ENCODE measurements at places on chromosomes 5 and 9.
A peak's percentile ranks its signal among the peaks of the same experiment; 100 is the strongest.

DNA sequence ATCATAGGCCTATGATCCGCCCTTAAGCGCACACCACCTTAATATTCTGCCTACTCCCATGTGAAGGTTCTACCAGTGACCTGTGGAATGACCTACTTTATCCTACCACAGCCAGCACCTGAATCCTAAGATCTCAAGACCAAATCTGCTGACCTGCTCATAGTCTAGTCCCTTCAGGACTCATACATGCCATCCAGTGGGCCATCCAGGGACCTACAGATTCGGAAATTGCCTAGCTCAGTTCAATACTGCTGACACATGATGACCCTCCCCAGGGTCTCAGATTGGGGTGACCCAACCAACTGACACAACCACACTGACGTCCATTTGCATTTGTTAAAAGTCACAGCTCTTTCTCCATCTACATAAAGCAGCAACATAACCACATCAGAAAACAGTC is 443.8 kb upstream of the ST8SIA4 start:
- no peak for DNase-seq

GRCh38 chr5:141945511-141946051 is 12.4 kb downstream of the PCDH12 start:
- DNase-seq = no peak

DNA sequence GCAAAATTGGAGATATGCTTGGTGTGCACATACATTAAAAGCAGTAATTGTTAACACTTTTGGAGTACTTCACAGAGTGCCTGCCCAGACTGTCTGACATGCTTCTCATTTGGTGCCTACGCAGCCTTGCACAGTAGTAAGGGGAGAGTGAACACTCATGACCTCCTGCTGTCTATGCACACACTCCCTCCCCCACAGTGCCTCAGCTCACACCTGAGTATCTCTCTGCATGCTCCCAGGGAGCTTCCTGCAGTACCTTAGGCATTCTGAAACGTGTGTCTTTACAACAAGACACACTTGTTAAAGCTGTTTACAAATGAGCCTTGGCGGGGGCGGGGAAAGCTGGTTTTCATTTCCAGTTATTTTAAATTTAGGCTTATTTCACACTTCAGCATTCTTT is 18.0 kb downstream of the MAP3K1 start:
- DNase-seq = no peak

DNA sequence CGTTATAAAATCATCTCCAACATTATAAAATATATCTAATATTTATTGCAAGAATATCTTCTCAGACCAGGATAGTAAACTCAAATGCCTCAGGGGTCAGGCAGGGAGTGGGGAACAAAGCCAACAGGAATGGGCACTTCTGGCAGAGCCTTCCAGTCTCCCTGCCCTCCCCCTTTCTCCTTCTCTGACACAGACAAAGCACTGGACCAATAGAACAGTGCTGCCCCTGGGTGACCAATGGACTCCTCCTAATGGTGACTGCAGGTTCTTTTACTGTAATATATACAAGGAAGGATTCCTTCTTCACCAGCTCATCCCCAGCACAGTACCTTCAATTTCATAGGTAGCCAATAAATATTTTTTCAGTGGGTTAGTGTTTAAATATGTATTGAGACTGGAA is 31.1 kb upstream of the MAMDC2 start:
- DNase-seq = no peak

DNA sequence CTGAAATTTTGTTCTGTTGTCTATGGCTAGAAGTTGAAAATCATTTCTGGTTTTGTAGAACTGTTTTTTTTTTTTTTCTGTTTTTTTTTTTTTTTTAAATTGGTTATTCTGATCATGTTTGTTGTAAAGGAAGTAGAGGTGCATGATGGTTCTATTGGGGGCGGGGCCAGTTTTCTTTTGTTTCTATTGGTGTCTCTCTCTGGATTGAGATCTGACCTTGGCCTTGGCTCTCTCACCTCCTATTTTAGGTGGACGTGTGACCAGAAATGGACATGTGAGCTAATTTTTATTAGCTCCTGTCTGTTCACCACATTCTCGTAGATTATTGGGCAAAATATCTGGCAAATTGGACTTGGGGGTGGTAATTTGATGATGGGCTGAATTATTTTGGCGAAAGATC is 3.2 kb downstream of the ZNF618 start:
- no peak for DNase-seq

GRCh38 chr5:97074859-97075489 is 67.4 kb downstream of the LIX1 start:
- no peak for DNase-seq

- no peak for DNase-seq
These were observed 200.6 kb upstream of the MVB12B start for GRCh38 chr9:126125992-126126409.

DNA sequence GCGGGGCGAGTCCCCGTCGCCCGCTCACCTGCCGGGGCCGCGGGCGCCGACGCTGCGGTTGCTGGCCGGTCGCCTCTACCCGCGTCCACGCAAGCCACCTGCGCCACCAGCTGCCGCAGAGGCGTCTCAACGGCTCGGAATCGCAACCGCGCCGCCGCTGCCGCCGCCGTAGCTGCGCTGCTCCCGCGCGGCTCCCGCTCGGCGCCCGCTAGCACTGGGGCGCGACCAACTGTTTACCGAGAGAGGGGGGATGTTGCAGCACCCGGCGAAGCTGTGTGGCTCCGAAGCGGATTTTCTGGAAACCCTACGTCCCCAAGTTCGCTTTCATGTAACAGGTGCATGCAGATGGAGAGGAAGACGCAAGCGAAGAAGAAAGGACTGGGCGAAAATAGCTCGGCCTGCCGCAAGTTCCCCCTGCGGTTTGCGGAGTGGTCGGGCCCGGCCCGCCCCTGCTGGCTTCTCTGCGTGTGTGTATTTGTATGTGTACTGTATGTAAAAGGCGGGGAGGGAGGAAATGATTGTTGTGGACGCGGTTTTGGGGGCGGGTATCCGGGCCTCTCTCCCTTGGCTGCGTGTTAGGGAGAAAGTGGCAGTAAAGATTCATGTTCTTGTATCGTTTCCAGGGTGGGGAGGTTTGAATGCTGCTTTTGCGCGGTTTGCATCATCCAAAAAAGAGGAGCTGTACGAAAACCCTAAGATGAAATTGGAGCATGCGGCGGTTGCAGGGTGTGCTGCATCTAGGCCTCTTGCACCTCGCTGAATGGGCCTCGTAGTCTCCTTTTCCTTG is at the start of gene PSIP1:
Gene PSIP1, minus strand, starts transcription at position 182 of the 787 bp plus-strand sequence. CDS start 782 bp downstream, outside the sequence.
- DNase-seq = peak; percentile 77

DNA sequence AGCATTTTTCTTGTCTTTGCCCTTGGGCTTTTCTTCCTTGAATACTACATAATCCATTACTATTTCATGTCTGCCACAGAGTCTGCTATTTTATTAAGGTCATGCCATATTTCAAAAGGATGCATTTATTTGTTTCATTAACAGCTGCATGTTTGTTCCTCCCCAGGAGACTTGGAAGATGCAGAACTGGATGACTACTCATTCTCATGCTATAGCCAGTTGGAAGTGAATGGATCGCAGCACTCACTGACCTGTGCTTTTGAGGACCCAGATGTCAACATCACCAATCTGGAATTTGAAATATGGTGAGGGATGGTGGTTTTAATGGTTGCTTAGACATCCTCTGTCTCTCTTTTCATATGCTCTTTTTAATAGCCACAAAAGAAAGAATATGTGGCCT is 4.0 kb downstream of the IL7R start:
- DNase-seq = no peak

- DNase-seq = no peak
These were observed 189.4 kb downstream of the CCDC192 start for GRCh38 chr5:127892467-127893207.

DNA sequence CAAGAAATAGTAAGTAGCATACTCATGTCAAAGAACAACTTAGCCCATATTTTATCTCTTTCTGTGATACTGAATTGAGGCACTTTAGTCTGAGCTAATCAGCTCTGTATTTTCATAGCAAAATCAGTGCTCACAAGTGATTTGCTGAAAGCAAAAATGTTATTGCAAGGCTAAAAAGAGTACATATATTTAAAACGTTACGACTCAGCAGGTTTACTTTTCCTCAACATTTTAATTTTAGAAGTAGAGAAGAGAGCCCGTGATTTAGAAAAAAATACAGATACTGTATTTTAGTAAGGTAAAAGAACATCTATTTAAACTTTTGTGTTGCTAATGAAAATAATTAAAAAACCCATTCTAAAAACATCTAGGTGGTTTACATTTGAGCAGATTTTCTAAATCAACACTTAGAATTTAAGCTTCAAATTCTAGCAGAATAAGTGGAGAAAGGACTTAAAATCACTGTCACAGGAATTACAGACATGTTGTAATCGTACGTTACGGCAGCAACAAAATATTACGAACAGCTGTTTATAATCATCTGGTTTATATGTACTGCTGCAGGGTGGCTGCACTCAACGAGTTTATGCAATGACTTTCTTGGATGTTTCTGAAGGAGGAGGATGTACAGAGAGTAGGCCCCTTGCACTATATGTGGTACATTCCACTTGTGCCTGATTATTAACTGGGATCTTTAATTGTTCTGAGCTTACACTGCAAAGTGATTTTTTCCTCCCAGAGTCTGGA is 20.1 kb downstream of the SREK1 start:
- no peak for DNase-seq

DNA sequence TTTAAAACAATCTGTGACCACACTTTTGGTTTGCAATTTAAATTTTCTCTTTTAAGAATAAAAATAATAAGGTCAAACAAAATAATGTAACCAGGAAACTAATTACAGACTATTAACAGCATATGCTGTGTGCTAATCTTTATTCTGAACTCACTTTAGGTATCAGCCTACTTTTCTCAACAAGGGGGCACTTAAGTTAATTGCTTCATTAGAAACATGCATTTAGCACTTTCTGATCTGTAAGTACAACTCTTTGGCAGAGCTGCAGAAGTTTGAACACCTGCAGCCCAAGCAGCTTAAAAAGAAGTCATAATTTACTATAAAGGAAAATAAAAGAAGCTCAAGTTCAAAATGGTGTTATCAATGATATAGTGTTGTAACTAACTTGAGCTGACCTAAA is 21.7 kb downstream of the XRCC4 start:
- DNase-seq = no peak

DNA sequence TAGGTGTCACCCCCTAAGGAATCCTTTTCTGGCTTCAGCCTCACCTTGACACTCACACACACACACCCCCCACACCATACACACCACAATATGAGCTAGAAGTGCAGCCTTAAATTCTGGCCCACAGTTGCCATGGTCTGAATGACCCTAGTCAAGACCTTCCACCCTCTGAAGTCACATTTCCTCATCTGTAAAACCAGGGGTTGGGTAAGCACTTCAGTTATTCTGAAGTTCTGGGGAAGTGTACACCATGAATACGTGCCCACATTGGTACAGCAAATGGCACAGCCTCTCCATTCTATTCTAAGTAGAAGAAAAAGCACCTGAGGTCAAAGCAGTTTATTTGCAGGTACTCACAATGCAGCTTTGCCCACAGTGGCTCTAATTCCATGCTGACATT is 372.8 kb upstream of the KLF4 start:
- no peak for DNase-seq

GRCh38 chr9:32405506-32405905 is 21.1 kb downstream of the ACO1 start:
- DNase-seq = no peak

DNA sequence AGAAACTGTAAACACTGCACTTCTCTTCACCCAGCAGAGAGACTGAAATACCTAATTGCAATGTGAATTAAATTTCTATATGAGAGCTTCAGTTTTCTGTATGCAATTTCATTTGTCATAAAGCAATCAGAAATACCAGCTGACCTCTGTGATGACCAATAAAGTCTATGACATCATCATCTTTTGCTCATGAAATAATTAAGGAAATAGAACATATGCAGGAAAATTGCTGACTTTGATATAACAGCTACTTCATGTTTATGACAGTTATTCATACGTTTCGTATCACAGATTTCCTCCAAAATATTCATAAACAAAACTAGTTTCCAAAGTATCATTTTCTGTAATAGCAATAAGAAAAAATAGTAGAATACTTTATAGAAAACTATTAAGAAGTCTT is 652.3 kb downstream of the SLCO4C1 start:
- DNase-seq = no peak

- no peak for DNase-seq
These were observed 102.2 kb upstream of the IL7R start for GRCh38 chr5:35754481-35754880.

DNA sequence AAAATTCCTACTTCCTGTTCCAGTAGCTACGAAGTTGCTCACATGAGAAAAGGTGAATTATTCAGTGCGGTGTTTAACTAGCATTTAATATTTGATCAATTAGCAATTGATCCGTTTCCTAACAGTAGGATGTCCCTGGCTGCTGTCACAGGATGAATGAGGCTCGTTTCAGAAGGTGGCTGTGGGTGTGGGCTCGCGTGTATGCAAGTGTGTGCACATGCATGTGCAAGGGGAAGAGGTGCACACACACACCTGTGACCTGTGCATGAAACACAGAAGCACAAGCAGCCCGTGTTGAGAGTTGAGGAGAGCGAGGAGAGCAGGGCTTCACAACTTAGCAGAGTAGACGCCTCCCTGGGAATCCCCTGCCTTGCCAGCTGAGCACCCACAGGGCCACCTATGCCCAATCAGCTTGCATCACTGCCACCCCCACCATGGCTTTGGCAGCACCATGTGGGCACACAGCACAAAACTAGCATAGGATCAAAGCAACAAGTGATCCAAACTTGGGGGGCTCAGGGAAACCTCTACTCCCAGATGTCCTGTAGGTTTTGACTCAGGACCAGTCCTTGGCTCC is 107.2 kb downstream of the C5orf15 start:
- DNase-seq = peak; percentile 14

DNA sequence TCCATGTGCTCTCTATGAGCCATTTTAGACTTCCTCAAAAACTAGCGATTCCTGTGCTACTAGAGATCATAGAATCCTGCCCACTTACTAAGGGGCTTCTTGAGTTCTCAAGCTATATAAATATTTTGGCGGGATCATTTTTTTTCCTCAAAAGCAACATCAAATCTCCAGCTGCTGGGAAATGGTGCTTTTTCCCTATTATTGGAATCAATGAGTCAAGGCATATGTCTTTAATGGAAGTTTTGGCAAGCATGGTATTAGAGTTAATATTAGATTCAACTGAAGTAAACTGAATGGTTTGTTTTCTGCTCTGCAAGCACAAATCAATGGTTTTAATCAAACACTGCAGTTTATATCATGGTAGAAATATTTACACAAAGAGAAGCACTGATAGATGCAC is 369.9 kb upstream of the PTGER4 start:
- no peak for DNase-seq

DNA sequence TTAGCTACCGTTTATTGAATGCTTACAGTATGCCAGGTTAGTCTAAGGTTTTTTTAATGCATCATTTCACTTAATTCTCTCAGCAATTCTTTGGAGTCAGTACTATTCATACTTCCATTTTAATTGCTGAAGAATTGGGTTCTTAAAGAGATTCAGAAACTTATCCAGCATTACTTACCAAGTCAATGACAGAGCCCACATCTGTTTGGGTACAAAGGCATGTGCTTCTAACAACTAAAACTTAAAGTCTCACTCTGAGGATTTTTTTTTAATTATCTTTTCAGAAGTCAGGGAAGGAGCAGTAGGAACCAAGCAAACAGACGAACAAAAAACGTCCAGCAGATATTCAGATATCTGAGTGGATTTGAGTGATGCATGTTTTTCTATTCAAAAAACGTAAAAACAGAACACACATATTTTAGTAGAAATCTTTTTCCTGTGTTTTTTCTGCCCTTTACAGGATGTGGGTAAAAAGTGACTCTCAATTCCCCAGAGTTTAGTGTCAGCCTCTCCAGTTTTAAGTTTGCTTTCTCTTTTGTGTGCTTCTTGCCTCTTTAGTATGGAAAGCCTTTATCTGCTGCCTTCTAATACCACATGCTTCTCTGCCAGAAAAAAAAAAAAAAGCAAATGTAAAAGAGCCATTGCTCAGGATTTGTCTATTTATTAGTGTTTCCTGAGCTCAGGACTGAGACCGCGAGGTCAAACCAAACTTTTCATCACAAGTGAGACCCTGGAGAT is 118.0 kb downstream of the PRKACG start:
- DNase-seq = no peak

Data from stimulated activated CD4-positive, alpha-beta T cell treated with anti-CD3 and anti-CD28 coated beads, Interleukin-12 subunit alpha, Interleukin-12 subunit beta, amount 100 ng/mL, for 4 hours (primary cell).